ENCODE measurements at places on chromosomes 1 and 21. TPM values are rescaled to one million over a fixed set of nuclear protein-coding genes. Genes with fewer than 3 reads are reported as not detected.

Gene LRRC8C
- total RNA-seq: 19.6 TPM

Gene C1orf141
- not detected for total RNA-seq

Gene RALGPS2
- total RNA-seq: 16.0 TPM

Gene SPRR2F
- total RNA-seq: not detected

- DNase-seq: no peak
Observed at GRCh38 chr1:16138772-16139221, 17.1 kb downstream of the EPHA2 start.

DNA sequence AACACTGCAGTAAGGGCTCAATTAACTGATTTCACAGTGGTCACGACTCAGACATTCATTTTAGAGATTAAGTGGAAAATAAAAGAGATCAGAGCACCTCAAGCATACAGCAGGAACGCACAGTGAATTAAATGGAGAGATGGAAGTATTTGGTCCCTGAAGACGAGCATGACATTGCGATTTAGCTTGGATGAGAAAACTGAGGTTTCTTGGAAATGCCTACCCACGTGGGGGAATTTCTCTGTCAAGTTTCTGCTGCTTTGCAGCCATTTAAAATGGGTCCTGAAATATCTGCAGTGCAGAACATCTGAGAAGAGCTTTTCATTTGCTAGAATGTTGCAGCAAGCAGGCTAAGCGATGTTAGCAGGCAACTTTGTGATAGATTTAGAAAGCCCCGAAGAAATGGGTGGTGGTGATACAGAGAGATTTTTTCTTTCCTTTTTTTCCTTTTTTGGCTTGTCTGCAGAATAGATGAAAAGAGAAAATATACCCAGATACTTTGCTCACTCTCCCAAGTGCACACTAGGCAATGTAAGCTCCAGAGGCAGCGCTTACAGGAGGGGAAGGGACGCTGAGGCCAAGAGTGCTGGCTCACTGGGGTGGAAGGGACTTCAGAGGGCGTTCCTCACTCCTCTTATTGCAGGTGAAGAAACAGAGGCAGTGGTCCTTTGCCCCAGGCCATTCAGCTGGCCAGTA lies 258.0 kb downstream of the KCNJ6 start:
- DNase-seq: no peak

DNA sequence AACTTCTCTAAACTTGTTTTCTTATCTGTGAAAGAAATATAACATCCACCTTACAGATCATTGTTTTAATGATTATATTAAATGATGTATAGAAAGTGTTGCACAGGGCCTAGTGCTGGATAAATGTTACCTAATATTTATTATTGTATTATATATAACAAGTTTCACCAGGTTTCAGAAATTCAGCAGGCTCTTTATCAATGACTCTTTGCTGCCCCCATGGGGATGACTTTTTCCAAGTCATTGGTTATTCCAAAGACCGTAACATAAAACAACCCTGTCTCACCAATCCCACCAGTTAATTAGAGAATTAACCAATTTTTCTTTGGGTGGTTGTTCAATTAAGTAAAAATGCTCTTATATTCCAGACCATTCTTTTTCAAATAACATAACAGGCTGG lies 7.3 kb upstream of the DEDD start:
- DNase-seq: no peak

GRCh38 chr1:101567582-101568189 lies 330.9 kb downstream of the S1PR1 start:
- DNase-seq: no peak

DNA sequence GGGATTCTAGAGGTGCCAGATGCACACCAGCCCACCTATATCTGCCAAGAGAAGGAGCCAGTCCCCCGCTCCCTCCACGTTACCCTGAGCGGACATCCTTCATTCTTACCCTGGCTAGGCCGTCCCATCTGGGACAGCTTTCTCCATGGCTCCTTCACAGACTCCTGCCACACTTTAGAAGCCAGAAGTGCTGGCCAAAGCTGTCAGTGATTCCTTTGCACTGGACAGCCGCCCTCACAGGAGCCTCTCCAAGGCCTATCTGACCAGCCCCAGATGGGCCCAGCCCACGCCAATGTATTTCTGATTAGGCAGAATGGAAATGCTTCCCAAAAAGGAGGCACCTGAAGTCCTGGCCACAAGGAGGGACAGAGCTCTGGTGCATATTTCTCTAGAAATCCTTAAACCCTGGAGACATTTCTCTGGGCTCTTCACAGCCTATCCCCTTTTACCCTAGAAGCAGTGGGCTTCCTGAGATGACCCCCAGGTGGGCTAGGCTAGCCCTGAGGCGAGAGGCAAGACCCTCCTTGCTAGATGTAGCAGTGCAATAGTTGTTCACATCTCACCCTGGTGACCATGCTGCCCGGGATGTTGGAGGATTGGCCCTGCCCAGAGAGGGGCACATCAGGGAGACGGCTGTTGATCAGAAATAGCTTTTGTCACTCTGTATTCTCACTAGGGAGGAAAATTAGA lies 44.1 kb downstream of the RASSF5 start:
- no peak for DNase-seq

- no peak for DNase-seq
Observed at GRCh38 chr1:39958403-39959200, 3.7 kb downstream of the MFSD2A start.

DNA sequence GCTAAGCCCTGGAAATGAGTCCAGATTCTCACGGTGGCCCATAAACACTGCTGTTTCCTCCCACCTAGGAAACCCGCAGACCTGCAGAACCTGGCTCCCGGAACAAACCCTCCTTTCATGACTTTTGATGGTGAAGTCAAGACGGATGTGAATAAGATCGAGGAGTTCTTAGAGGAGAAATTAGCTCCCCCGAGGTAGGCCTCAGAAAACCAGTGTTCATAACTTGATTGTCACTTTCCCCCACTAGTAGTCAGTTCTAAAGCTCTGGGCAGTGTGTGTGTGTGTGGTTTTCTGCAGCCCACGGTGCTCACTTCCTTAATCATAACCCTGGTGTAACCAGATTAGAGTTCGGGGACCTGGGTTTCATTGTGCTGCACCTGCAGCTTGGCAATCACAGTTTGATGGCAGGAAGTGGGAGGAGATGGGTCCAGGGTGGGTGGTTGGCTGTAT lies 39.1 kb downstream of the CLIC6 start:
- DNase-seq: no peak

DNA sequence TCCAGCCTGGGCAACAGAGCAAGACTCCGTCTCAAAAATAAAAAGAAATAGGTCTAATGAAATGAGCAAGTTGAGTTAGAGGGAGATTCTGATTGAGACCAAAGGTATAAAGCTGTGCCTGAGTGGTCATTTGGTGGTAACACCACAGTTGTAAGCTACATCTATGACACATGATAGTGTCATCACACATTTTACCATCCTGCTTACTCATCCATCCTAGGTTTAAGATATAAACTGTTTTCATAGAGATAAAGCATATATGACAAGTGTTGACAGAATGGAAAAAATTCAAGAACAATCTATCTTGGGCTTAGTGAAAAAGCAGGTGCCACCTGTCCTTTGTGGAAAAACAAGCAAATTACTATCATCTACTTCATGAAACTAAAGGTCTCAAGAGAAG lies 7.1 kb upstream of the CFAP141 start:
- DNase-seq: no peak
